Activated T-helper 1 cell treated with anti-CD3 and anti-CD28 coated beads, Interleukin-12 subunit alpha, Interleukin-12 subunit beta, Interleukin-2, Interleukin-4 antibody, amounts not matched to agents 30 ng/mL and 10 ng/mL and 1 ng/mL, durations not matched to agents 14 hours and 24 hours and 36 hours (primary cell): ENCODE measurements at places on chromosomes 2 and 18.
A peak's percentile ranks its signal among the peaks of the same experiment; 100 is the strongest.

GRCh38 chr2:157441072-157441454, 2.8 kb downstream of the CYTIP start:
- no peak for DNase-seq

GRCh38 chr2:120964819-120965218, 229.2 kb downstream of the GLI2 start:
- no peak for DNase-seq

DNA sequence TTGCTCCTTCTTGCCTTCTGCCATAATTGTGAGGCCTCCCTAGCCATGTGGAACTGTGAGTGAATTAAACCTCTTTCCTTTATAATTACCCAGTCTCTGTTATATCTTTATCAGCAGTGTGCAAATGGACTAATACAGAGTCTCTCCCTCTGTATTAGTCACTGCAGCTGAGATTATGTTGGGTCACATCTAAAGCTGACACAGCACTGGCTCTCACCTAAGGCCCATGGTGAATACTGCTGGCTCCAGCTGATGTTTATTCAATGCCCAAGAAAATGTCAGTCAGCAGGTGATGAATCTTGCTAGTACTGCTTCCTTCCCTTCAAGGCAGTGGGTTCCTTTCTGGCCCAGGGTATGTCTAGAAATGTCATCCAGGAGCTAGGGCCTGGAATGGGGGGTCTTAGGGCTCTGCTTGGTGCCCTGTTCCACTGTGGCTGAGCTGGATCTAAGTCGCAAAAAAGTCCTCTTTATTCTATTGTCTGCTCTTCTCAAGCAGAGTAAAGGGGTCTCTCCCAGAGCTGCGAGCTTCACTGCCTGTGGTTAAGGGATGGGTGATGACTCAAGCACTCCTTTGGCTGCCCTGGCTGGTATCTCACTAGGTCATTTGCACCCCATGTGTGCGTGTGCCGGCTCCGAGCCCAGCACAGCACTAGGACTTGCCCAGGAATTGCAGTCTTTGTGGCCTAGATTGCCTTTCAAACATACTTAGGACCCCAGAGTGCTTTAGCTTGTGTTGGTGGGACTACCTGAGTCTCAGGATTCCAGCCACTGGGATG, 29.9 kb downstream of the PPP1R1C start:
- DNase-seq: no peak

DNA sequence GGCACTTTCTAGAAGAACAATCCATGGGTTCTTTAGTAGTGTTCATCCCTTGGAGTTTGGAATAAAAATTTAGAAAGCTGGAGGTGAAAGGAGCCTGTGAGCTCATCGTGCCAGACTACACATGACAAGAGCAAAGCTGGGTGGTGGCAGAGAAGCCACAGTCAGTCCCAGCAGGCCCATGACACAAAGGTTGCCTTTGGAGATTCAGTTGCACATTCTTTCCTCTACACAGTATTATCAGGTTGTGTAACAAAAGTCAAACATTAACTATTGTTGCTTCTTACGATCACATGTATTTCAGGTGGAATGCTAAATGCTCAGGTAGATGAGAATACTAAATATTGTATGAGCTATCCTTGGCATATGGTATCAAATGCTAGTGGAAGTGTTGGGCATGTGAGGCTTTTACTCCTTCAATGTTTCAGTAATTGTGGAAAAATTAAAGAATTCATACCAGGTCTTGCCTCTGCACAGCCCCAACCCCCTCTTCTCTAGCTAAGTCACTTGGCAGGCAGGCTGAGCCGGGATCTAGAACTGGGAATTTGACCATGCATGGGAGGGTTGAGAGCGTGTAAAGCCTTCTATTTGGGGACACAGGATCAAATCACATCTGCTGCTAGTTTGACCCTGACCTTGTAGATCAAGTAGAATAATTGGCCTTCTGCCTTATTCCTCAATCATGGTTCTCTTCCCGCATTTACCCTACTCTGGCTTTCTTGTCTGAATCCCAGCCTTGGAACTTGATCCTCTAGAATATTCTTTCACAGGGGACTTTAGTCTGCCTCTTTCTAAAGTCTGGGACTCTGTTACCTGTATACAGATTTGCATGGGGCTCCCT, 230.9 kb downstream of the GCA start:
- DNase-seq: no peak

GRCh38 chr2:85409845-85410583, at the start of gene CAPG:
TSS of gene CAPG (minus strand) at chr2:85410366. CDS start at chr2:85402145, 8,221 bp downstream.
- peak; percentile 33 for DNase-seq

DNA sequence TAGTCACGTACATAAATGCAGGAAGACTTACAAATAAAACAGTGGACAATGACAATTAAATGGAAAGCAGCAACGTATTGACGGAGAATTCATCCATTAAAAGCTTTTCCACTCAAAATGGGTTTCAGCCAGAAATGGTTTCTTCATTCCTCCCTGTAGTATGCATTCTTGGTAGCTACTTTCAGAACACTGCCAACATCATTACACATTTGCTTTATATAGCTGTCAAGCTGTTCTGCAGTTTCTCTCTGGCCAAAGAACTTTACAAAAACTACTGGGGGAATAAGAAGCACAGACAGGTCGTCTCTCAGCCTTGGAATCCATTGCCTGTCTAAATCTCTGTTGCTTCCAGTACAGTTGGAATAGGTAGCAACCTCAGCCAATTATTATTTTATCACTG, 84.1 kb upstream of the NCKAP5 start:
- no peak for DNase-seq

DNA sequence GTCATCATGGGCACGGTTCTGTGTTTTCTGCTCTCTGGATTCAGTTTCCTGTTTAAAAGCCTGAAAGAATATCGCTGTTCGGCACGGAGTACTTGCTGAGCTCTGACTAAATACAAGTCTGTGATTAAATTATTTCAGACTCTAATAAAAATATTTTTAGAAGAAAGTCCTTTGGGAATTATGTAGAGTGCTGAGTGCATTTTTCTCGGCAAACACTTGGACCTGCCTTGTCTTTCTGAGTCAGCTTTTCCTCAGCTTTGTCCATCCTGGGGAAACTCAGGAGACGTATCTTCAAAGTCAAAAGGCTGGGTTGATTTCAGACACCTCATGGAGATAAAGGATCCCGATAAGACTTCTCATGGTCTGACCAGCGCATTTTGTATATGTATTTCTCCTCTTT, 45.9 kb downstream of the IL1R2 start:
- DNase-seq: no peak

GRCh38 chr18:66533693-66534092, 70.2 kb downstream of the CDH19 start:
- DNase-seq: no peak

- no peak for DNase-seq
Observed at GRCh38 chr18:8721716-8722115, 16.4 kb downstream of the MTCL1 start.

GRCh38 chr18:40075616-40076015, 1879.4 kb upstream of the PIK3C3 start:
- no peak for DNase-seq

GRCh38 chr2:235043762-235044500, 92.1 kb downstream of the SH3BP4 start:
- no peak for DNase-seq

GRCh38 chr2:8552293-8552801, 129.5 kb upstream of the ID2 start:
- no peak for DNase-seq

GRCh38 chr2:122007126-122007525, 251.7 kb downstream of the TSN start:
- no peak for DNase-seq

DNA sequence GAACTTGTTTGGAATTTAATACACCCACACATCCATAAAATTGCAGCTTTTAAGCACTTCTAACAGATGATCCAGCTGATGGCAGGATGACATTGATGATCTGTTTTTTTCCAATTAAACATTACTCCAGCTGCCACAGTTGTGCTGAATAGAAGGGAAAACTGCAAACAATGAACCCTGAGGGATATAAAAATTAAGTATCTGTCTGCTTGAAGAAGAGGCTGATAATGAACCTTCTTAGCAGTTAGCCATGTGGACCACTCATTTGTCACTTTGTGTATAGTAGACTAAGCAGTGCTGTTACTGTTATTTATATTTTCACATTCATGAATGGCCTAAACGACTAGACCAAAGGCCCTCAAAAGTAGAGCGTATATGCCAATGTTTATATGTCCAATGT, 1201.0 kb upstream of the LRRTM1 start:
- no peak for DNase-seq

DNA sequence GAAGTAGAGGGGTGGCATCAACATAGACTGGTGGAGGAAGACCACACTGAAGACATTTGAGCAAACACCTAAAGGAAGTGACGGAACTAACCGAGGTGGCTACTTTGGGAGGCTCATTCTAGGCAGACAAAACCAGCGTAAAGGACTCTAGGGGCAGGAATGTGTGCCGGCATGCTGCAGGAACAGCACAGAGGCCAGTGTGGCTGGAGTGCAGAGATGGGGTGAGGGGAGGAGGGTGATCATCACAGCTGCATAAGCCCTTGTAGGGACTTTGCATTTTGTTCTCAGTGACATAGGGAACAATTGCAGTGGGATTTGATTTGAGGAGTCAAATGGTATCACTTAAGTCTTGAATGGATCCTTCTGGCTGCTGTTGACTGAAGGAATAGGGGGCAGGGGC, 253.5 kb downstream of the NCKAP5 start:
- DNase-seq: no peak

DNA sequence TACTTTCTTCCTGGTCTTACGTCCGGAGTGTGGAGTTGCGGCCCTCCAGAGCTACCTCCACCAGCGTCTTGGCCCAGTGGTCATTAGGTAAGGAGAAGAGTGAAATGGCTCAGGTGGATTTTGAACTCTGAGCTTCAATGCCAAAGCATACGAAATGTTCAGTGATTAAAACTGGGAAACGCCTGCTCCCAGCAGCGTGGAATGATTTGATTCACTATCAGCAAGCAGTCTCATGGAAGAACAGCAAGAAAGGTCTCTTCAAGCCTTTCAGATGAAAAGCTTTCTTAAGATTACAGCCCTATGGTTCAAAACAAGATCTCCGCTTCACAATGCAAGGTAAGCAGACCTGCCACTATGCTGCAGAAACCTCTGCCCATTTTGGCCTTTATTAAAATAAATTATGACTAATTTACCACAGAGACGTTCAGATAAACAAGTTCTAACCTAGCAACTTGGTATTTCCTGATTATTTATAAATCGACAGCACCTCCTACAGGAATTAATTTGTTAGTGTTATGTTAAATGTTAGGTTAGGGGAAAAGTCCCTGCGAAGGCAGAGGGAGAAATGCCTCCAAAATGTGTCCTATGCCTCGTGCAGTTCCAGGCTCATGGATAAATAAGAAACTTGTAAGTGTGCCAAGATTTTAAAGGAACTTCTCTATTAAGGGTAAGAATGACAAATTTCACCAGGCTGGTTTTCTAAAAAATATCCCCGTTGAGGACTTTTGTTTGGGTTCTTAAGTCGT, 10.1 kb downstream of the SP9 start:
- DNase-seq: no peak

GRCh38 chr2:71826826-71827523, 320.7 kb downstream of the CYP26B1 start:
- DNase-seq: no peak

DNA sequence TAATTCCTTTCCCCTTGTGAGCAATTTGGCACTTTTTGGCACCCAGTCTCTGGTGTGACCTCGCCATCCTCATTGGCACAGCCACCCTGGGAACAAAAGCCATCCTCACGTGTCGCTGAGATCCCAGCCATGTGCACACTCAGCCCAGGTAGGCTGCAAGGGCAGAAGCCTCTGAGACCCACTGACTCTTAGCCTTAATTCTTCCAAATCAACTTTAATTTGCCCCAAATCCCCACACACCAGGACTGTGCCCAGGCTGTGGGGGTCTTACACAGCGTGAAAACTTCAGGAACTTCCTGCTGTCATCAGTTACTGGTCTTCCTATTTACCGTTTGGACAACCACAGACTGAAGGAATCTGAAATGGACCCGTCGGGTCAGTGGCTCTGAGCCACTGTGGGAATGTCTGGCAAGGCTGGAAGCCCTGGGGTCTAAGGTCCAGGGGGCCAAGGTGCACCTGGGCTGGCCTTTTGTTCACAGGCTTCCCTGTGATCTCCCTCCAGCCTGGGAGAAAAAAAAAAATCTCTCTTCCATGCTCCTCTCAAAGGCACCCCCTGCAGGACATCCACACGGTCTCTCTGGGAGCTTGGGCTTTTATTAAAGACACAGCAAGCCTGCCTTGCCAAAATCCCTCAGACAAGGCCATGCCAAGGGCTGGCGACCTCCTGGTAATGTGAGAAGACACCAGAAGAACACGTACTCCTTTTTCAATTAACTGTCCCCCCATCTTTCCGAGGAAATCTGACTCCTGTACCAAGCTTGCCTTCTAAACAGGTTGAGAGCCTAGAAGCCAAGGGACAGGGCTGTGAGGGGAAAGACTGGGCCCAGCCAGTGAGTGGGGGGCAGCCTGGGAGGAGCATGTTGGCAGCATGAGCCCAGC, 42.1 kb upstream of the LAPTM4A start:
- DNase-seq: no peak
